Left cardiac atrium (tissue), 4 donors: ENCODE measurements at places on chromosomes 11 and 22. TPM values are rescaled to one million over a fixed set of nuclear protein-coding genes. Genes with fewer than 3 reads are reported as not detected.

DNA sequence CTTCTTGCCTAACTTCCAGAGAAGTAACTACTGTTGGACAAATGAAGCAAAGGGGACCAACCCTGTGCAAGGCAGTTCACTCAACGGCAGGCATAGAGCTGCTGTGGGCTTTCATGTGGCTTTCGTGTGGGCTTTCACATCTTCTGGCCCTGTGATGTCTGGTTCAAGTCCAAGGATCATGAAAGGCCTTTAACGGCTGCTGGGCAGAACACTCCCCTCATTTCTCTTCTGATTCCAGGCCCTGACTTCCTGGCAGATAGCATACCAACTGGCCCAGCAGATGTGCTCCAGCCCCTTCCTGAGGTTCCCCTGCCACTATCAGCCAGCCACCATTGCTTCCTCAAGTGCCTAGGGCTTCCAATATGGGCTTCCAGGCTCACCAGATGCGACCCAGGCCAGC is 28.7 kb upstream of the CTR9 start:
- no peak for DNase-seq

- no peak for DNase-seq
Measured at GRCh38 chr11:66231561-66231960, 36.9 kb upstream of the RAB1B start.

- DNase-seq, result no peak
Measured at GRCh38 chr11:127506647-127507046, 506.1 kb upstream of the KIRREL3 start.

DNA sequence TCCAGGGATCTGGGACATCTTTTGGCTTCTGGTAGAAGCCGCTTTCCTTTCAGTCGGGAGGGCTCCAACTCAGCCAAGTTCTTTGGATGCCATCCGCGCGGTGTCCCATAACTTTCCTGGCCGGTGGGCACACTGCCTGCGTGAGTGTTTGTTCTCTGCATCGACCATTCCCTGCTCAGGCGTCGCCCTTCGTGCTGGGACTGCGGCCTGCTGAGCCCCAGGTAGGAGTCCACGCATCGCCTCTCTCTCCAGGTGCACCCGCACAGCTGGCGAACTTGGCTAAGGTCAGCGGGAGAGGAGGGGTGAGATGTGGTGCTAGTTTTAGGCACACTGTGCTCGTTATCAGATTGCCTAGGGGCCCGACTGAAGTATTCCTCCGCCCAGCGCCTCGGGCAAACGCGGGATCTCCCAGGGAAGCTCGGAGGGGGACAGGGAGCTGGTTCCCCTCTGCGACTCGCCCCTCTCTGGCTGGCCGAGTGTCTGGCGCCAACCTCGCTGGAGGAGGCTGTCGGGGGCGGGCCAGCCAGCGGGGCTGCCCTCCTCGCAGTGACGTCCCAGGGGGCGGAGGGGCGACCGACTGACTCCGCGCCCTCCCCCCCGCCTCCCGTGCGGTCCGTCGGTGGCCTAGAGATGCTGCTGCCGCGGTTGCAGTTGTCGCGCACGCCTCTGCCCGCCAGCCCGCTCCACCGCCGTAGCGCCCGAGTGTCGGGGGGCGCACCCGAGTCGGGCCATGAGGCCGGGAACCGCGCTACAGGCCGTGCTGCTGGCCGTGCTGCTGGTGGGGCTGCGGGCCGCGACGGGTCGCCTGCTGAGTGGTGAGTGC is at the start of gene LAYN:
LAYN (plus strand) TSS at position 607 of the 823 bp plus-strand sequence; CDS start at position 731, 124 bp downstream.
- peak; percentile 74 for DNase-seq

GRCh38 chr11:133840479-133840941 is 4.8 kb downstream of the SPATA19 start:
- DNase-seq, result no peak

- no peak for DNase-seq
Measured at GRCh38 chr11:44814881-44815592, 88.3 kb downstream of the TSPAN18 start.

RAB38 gene
- 1.1 TPM for total RNA-seq

DNA sequence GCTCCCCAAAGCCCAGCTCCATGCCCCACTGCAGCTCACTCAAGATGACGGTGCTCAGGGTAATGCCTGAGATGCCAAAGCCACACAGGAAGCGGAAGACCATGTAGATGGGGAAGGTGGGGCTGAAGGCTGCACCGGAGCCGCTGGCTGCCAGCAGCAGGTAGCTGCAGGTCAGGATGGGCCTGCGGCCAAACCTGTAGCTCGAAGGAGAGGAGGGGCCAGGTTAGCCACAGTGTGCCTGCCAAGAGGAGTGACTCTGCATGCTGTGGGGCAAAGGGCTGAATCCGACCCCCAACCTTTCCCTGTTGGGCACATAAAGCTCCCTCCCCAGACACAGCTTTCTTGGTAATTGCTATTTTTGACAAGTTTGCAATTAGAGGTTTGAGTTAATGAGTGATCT is 14.9 kb upstream of the SLC22A6 start:
- DNase-seq, result no peak

OR51B4 gene
- not detected for total RNA-seq
